ENCODE measurements at places on chromosomes 12 and 14.

DNA sequence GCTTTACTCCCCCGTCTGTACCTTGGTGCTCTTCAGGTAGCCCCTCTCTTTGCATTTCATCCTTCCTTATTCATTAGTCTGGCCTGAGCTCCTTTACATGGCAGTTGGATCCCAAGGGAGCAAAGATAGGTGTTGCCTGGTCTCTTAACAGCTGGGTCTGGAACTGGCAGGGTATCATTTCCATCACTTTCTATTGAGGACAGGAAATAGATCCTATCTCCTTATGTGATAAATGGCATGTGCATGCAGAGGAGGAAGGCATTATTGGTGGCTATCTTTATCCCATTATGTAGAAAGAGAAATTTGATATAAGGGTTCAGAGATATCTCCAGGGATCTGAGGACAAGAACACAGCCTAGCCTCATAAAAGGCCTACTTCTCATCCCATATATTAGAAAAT is 54.6 kb upstream of the OAS1 start:
- no peak for DNase-seq

GRCh38 chr12:126874427-126875026 is 1392.4 kb upstream of the TMEM132C start:
- DNase-seq: peak; percentile 1

- DNase-seq: no peak
These were observed 71.6 kb downstream of the PDE6H start for GRCh38 chr12:15044471-15044870.

DNA sequence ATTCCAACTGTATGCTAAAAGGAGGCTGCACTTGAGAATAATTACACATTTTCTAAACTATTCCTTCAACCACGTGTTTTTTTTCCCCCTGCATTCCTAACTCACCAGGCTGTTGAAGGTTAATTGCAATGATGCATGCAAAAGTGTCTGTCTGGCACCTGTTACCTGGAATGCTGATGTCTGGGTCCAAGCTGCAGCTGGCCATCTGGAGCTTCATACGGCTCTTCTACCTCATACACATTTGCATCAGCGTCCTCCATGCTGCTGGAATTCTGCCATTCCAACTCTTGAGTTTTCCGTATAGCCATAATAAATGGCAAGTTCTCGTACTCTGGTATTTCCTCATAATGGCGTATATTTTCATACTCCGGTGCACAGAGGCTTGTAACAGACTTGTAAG is 8.6 kb downstream of the FGD6 start:
- DNase-seq: no peak

DNA sequence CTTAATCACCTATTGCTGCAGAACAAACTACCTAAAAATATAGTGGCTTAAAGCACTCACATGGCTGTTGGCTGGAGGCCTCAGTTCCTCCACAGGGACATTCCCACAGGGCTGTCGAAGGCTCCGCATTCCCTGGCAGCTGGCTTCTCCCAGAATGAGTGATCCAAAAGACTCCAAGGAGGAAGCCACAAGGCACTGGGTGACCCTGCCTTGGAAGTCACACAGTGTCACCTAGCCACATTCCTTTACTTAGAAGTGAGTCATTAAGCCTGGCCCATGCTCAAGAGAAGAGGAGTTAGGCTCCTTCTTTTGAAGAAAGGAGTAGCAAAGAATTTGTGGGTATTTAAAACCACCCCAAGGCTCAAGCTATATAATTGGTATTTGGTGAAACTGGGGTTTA is 63.9 kb upstream of the MAP1LC3B2 start:
- no peak for DNase-seq

GRCh38 chr12:28023156-28023887 is 50.8 kb upstream of the PTHLH start:
- no peak for DNase-seq

- no peak for DNase-seq
These were observed 185.0 kb downstream of the PLCZ1 start for GRCh38 chr12:18552829-18553228.

- no peak for DNase-seq
These were observed 34.4 kb upstream of the EPS8 start for GRCh38 chr12:15823360-15824128.

- DNase-seq: no peak
These were observed 106.2 kb upstream of the NAV3 start for GRCh38 chr12:77724367-77724957.

DNA sequence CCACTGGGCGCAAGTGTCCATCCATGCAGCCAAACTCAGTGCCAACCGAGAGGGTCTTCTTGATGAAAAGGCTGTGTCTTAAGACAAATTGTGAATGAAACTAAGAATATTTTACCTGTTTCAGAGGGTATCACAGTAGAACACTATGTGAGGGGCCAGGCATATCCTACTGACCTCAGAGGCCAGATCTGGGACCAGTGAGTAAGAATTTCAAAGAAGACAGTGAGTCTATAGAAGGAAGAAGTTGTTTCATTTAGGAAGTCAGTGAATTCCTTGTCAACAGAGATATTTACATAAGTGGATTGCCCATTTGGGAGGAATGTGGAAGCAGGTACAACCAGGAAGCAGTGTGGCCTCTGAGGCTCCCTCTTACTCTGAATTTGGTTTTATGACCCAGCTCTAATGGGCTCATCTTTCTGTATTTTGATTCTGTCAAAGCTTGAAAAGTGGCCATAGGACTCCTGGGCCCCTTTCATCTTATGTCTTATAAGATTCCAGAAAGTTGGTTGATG is 137.4 kb downstream of the ZNF664 start:
- no peak for DNase-seq

DNA sequence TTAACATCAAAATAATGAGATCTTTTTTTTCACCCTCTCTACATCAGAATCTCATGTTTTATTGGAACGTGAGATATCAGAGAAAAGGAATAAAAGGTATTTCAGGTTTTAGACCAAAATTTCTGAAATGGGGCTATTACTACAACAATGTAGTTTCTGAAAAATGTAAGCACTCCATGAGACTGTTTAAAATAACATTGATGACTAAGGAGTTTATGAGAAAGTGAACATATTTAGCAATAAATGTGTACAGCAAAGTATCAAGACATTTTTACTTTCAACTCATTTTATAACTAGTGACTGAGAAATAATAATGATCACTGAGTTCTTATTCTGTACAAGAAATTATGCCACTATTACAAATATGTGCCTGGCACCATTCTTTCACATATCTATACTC is 39.3 kb upstream of the ABCC9 start:
- no peak for DNase-seq

DNA sequence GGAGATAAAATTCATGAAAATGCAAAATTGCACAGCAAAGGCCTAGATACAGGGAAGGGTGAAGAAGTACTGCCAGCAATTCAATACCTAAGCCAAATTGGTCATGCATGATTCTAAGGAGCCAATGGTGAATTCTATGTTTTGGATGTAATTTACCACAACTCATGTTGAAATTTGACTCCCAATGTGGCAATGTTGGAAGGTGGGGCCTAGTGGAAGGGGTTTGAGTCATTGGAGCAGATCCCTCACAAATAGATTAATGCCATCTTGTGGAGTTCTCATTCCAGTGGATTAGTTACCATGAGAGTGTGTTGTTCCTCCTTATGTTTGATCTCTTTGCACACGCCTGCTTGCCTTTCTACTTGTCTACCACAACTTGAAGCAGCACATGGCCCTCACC is 194.0 kb upstream of the ALG10 start:
- DNase-seq: no peak

GRCh38 chr12:112738531-112738930 is 53.0 kb upstream of the RPH3A start:
- DNase-seq: no peak

DNA sequence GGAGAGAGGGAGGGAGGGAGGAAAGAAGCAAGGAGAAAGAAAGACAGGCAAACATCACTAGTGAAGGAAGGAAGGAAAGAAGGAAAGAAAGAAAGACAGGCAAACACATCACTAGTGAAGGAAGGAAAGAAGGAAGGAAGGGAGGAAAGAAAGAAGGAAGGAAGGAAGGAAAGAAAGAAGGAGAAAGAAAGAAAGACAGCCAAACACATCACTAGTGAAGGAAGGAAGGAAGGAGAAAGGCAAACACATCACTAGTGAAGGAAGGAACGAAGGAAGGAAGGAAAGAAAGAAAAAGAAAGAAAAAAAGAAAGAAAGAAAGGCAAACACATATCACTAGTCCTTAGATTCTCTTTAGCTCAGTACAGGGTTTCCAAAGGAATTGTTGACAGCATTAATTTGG is 5.3 kb downstream of the FZD10 start:
- DNase-seq: no peak

GRCh38 chr12:50806176-50806575 is 36.5 kb upstream of the TMPRSS12 start:
- DNase-seq: no peak

DNA sequence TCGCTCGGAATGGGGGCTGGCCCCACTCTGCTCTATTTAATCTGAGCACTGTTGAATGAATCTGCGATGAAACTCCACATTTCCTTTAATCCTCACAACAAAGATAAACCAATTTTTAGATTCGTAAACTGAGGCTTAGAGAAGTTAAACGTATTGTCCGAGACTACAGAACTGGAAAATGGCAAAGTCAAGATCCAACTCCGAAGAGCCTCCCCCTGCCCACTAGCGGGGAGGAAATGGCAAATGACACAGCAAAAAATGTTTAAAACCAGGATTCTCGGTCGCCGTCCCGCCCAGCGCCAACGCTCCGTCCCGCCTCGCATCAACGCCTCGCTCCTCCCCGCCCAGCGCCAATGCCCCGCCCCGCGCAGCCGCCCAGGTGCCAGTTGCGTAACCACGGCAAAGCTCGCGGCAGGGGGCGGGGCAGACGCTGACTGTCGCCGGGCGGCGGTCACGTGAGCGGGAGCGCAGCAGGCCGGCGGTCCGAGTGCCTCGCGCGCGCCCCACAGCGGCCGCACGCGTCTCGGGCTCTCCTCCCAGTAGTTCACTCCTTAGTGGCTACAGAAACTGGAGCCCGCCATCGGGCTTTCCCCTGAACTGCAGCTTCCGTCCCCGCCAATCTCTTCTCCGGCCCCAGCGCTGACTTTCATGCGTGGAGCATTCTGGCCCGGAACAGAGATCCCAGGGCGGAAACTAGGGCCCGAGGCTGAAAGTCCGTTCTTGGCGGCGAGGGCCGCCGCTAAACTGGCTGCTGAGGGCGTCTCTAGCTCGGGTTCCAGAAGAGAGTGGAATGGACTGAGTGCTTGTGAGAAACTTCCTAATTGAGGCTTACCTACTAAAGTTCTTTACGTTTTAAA is 13.6 kb upstream of the LRRC23 start:
- DNase-seq: peak; percentile 97

- no peak for DNase-seq
These were observed 5.8 kb downstream of the EFS start for GRCh38 chr14:23359167-23359626.

DNA sequence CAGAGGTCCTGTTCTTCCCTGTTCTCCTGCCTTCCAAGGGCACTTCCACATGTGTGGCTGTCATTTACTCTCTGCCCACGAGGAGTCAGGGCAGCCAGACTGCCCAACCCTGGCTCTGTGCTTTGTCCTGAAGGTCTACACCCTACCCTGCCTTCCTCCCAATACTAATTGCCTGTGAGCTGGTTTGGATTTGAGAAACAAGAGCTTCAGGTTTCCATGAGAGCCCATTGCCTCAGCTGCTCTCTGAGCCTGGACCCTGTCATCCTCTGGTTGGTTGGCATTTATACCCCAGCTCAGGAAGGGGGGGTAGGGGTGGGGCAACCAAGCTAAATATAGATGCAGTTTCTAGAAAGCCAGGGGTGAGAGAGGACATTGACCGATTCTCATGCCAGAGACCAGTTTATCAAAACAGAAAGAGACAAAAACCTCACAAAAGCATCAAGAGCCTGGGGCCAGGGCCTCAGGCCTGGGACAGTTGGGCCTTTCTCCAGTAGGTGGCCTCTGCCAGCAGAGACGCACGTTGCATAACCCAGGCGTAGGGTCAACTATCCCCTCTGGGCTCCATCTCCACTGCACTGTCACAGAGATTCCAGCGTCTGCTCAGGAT is 34.5 kb downstream of the VDR start:
- DNase-seq: no peak

DNA sequence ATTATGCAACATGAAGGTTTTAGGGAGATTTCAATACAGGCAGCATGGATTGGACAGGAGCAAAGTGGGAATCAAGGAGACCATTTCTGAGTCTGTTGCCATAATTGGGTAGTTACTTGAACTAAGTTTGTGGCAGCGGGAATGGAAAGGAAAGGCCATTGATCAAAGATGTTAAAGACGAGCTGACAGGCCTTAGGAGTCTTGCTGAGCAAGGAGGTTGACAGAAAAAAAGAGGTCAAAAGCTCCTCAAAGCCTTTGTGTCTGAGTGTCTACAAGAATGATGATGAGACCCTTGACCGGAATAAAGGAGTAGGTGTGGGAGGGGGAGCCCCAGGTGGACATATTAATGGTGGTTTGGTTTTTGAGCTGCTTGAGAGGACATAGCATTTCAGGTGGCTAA is 9.4 kb downstream of the PLEKHA5 start:
- no peak for DNase-seq

- no peak for DNase-seq
These were observed 47.1 kb downstream of the FLRT2 start for GRCh38 chr14:85576848-85577542.

GRCh38 chr14:105207460-105207901 is 26.4 kb upstream of the NUDT14 start:
- no peak for DNase-seq
